ENCODE measurements at places on chromosomes 5 and 9.

- no peak for DNase-seq
Observed at GRCh38 chr5:72988769-72989168, 32.9 kb downstream of the FCHO2 start.

- no peak for DNase-seq
Observed at GRCh38 chr9:121508415-121508814, 8.8 kb upstream of the GGTA1 start.

GRCh38 chr5:122219436-122220166 is 90.3 kb downstream of the ZNF474 start:
- DNase-seq: no peak

- no peak for DNase-seq
Observed at GRCh38 chr9:76944011-76944410, 38.1 kb upstream of the PRUNE2 start.

DNA sequence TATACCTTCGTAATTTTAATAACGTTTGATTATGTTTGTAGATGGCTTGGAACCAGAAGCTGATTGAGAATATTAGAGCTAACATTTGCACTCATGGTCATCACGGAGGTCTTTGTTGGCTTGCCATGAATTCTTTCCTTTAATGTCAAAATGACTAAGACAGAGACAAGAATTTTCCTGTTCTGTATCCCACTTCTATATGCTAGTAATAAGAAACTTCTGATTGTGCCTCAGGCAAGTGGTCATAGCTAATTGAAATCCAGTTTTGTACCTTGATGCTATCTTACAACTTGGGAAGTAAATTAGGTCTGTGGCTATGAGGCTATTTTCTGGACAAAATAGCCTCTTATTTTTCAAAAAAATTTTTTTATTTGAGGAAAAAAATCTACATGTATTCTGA is 167.6 kb downstream of the RANBP17 start:
- no peak for DNase-seq

GRCh38 chr9:122158202-122158601 is 1.4 kb downstream of the NDUFA8 start:
- no peak for DNase-seq

DNA sequence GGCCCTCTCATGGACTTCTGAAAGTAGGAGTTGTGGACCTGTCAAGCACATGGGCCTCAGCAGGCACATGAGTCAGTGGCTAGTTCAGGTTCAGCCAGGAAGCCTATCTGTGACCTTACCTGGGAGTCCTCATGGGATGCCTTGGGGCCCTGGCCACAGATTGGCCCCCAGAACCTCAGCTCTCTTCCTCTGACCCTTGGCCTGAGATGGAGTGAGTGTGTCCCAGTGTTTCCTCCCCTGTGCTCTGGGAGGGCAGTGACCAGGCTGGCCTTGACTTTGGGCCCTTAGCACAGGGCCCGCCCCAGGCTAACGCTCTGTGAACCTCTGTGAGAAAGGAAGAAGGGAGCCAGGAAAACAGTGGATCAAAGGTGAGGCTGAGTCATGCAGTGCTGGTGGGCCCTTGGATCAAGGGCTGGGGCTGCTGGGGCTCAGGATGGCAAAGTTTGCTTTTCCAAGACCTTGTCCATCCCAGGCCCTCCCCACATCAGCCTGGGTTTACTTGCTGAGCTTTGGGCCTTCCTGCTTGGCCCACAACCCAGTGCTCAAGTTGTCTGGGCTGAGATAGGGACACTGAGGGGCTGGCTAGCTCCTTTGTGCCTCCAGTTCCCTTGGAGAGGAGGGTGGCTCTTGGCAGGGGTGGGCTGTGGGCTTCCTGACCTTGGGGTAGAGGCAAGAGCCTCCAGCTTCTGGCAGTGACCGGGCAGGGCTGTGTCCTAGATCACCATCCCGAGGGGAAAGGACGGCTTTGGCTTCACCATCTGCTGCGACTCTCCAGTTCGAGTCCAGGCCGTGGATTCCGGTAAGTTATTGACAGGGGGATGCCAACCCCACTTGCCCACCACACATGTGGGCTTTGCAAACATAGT is 41.4 kb downstream of the RGS3 start:
- no peak for DNase-seq

DNA sequence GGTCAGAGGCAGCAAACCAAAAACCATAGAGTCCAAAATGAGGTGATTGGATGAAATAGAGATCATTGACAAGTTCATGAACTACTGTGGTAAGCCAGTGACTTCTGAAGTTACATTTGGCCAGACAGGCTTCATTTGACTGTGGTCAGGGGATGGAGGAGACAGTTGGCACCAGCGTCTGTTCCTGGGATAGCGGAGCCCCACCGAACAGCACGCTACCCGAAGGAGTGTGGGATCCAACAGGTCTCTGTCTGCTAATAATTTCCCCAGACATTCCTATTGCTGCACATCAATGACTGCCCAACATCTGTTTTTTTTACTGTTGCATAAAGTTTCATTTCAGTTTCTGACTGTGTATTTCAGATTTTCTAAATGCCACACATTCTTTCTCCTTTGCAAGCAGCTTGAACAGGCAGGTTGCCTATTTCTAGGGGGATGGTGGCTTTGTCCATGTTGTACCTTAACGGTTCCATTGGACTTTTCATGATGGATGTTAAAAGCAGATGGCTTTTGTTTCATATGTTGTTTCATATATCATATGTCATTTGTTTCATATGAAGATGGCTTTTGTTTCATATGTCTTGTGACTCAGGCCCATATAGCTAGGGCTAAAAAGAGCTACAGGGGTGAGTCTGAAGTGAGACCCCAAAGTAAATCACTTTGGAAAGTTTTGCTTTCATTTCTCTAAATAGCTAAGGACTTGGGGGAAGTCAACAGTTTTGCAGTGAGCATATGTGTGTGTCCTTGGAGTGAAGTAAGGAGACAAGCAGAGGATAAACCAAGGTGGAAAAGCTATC is 180.8 kb downstream of the GOLPH3 start:
- DNase-seq: no peak

DNA sequence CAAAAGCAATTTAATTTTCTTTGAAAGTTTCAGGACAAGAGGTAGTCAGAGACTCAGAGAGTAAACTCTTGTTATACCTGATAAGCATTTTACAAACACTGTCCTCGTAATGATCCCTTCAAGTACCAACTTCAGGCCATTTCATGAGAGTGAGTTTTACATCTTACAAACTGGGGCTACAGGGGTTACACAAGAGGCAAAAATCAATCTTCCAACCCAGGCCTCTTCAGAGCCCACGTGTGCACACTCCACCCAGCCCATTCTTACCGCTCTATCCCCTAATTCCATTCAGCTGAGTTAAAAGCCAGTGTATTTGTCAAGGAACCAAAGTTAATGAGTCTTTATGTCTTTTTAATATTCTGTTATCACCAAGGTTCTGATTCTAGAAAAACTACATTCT is 46.5 kb downstream of the PSMB7 start:
- no peak for DNase-seq

DNA sequence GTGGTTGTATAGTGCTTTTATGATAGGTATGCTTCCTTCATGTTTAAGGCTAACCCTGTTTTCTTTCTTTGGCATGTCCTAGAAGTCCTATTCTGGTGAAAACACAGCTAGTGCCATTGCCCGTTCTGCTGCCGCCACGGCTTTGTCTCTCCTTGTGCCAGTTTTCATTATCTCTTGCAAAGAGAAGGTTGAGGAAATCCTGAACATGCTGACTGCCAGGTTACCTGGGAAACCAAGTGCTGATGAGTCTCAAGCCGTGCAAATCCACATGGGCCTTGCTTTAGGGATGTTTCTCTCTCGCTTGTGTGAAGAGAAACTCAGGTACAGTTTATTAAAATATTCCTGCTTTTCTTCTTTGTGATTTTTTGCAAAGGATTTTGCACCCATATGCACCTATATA is 102.2 kb downstream of the HACD4 start:
- DNase-seq: peak; percentile 53

DNA sequence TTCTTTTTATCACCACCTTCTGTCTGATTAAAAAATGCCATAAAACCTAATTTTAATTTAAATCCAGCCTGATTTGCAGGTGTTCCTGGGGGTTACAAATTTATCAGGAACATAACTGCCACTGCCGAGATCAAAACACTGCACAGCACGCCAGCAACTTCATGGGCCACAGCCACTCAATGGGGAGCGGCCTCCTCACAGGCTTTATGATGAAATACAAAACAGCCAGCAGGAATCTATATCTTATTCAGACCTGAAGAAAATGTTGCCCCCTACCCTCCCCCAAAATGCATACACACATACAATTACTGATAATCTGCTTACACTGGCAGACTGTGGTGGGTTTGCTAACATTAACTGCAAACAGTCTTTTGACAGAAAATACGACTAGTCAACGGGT is 151.7 kb upstream of the POU5F2 start:
- no peak for DNase-seq

DNA sequence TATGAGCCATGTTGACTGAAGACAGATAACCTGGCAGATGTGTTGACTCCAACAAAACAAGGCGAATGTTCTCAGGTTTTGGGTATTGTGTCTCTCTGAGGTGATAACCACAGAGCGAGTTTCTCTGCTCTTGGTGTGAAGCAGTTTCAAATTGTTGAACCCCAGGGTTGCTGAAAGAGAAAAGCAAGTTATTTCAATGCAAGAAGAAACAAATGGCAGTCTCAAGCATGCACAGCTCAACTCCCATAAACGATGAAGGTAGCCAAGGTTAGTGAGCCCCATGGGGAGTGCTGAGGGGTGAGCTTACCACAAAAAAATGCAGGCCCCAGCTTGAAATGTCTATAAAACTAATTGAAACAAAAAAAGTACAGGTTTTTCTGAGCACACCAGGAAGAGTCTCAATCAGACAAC is 220.8 kb upstream of the DAPK1 start:
- no peak for DNase-seq

DNA sequence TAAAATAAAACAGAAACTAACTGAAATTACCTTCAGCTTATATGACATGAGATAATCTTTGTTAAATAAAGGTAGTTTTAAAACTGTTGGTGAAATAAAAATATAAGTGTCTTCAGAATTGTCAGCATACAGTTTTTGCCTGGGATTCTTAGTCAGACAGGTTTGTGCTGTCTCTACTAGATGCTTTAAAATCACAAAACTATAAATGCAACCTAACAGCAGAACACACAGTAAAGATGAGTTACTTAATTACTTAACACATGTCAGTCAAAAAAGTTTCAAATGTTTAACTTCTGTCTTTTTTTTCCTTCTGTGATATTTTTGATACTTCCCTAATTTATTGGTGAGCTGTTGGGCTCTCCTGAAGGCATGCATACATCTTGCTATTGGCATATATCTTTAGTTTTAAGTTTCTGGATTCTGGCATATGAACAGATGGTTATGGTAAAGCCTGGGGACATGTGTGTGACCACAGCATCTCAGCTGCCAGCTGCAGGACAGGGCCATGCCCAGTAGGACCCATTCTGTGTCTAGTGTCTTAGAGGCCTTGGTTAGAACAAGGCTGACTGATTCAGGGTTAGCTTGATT is 231.1 kb upstream of the NUDT12 start:
- no peak for DNase-seq

- no peak for DNase-seq
Observed at GRCh38 chr5:25345240-25345771, 700.5 kb upstream of the CDH10 start.

DNA sequence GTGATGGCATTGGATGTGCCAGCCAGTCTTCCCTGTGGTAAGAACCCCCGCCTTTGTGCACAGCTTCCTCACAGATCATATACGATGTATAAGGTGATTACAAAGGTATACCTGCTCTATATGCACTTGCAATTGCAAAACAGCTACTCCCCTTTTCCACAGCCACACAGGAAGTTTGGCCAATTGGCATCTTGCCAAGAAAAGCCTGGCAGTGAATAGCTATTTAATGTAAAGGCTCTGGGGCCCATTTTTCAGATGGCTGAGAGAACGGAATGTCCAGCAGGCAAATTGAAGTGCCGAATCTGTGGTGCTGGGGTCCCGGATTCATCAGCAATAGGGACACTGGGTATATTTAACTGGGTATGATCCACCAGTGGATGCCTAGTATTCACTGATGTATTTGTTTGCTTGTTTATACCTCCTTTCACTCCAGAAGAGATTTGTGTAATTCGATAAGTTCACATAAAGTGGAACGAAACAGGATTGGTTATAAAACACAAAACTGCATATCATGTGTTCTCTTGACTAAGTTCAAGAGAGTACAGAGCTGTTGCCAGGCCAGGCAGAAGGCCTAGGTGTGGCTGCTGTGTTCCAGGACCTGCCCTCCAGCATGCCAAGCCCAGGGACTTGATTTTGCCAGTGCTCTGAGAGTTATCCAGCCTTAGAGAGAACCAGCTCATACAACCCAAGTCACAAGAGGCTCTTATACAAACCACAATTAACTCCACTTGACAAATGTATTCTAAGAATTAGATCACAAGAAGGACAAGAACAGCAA is 27.7 kb upstream of the GABRP start:
- no peak for DNase-seq

GRCh38 chr5:141349917-141350619 is at the start of gene PCDHGB1:
TSS of gene PCDHGB1 (plus strand) at chr5:141350099. CDS start at chr5:141350261, 162 bp downstream.
- DNase-seq: no peak

DNA sequence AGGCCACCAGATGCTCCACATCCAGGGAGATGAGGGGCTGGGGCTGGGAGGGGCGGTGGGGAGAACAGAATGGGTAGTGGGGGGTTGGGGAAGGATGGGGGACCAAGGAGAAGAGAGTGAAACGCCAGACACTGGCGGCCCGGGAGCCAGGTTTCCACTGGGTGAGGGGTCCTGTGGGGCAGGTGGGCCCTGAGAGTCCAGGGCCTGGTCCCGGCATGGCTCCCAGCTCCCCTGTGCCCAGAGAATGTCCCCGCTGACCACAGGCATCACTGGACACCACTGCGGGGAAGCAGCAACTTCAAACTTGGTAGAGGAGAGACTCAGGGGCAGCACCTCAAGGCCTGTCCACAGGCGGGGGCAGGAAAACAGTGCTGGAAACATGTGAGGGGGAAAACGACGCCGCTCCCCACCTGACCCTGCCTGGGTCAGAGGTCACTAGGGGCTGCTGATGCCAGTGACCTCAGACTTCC is 13.2 kb downstream of the NINJ1 start:
- DNase-seq: no peak

GRCh38 chr9:86487838-86488233 is 133.6 kb upstream of the TUT7 start:
- no peak for DNase-seq

GRCh38 chr9:37302277-37302676 is 120.2 kb upstream of the GRHPR start:
- no peak for DNase-seq

DNA sequence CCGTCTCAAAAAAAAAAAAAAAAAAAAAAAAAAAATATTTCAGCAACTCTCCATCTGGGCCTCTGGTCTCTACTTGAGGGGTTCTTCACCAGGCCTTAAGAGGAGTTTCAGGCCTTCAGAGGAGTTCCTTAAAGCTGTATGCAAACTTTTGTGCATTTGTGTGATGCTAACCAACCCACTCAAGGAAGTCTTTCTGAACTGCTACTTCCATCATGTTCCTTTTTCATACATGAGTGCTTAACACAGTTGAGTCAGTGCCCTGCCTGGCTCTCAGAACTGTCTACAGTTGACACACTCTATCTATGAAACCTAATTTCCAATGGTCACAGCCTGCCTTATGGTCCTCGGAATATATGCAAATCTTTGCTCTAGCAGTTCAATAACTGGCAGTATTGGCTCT is 146.5 kb downstream of the MEF2C start:
- DNase-seq: no peak

- no peak for DNase-seq
Observed at GRCh38 chr5:76367623-76368371, 35.3 kb upstream of the IQGAP2 start.
